Omental fat pad (tissue), 4 donors: ENCODE measurements at places on chromosomes 12 and 14. TPM values are rescaled to one million over a fixed set of nuclear protein-coding genes. Genes with fewer than 3 reads are reported as not detected.
A peak's percentile ranks its signal among the peaks of the same experiment; 100 is the strongest.

Gene POTEM
- not detected for total RNA-seq

Gene RFLNA
- total RNA-seq: 9.5 TPM

DNA sequence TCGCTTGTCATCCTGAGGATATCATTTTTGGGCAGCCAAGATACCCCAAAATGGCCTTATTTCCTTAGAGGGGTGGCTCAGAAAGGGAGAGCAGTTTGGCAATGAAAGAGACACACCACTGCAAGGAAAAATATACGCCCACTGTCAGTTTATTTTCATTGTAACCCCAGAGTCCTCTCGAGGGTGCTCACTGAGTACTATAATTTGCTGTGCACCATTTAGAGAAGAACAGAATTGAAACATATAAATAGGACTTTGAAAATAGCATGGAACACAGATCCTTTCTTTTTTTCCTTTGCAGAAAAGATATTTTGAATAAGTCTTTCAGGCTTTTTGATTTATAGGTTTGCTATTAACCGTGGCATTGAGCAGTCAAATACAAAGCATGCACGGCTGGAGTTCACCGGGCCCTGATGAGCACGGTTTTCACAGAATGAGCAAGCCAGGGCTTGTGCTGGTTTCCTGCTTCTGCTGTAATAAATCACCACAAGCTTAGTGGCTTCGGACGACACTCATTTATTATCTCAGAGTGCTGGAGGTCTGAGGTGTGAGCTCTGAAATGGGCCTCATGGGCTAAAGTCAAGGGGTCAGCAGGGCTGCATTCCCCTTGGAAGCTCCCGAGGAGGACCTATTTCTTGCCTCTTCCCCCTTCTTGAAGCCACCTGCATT is 152.3 kb downstream of the ZNF664 start:
- no peak for DNase-seq

DNA sequence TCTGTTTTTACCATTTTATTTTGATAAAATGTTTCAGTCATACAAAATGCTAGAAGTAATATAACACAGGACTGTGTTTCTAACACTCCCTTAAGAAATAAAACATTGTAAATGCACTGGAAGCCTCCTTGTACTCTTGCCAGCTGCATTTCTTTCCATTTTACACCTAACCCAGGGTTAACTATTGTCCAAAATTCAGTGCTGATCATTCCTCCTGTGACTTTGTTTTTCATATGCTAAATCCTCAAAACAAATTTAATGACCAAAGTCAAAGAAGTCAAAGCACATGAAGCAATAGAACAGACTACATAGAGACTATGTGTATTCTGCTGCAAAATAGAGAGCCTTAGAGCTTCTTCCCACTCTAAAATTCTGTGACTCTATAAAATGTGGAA is 420.3 kb upstream of the PRICKLE1 start:
- no peak for DNase-seq

Gene RHOJ
- 6.0 TPM for total RNA-seq

- DNase-seq: no peak
These were observed 197.3 kb downstream of the PPM1H start for GRCh38 chr12:62737615-62738014.

Gene GPR84
- total RNA-seq: 1.0 TPM

Gene TSPAN11
- total RNA-seq: 0.94 TPM

DNA sequence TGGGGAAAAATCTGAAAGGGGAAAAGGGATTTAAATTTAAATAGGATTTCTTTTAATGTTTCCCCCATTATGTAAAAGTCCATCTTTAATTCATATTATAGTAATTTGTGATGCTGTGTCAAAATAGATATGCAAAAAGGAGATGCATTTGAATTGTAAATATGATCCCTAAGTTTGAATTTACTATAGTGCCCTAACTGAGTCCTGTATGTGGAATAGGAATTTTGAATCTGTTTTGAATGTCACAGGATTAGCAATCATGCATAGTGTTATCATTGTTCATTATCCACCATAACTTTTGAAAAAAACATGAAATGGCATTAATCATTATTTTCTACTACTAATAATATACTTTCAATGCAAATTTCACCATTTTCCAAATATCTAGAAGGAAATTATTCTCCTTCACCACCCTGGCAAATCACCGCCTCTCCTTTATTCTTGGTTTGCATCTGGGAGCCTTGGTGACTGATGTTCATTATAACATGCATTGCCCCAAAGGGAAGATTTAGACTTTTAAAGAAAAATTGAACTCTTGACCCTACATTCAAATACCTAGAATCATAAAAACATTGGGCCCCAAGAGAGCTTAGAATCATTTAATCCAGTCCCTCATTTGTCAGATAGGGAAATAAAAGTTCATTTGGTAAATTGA is 341.5 kb upstream of the TMPO start:
- no peak for DNase-seq

Gene PMCH
- total RNA-seq: not detected

Gene FAM222A
- 0.94 TPM for total RNA-seq

DNA sequence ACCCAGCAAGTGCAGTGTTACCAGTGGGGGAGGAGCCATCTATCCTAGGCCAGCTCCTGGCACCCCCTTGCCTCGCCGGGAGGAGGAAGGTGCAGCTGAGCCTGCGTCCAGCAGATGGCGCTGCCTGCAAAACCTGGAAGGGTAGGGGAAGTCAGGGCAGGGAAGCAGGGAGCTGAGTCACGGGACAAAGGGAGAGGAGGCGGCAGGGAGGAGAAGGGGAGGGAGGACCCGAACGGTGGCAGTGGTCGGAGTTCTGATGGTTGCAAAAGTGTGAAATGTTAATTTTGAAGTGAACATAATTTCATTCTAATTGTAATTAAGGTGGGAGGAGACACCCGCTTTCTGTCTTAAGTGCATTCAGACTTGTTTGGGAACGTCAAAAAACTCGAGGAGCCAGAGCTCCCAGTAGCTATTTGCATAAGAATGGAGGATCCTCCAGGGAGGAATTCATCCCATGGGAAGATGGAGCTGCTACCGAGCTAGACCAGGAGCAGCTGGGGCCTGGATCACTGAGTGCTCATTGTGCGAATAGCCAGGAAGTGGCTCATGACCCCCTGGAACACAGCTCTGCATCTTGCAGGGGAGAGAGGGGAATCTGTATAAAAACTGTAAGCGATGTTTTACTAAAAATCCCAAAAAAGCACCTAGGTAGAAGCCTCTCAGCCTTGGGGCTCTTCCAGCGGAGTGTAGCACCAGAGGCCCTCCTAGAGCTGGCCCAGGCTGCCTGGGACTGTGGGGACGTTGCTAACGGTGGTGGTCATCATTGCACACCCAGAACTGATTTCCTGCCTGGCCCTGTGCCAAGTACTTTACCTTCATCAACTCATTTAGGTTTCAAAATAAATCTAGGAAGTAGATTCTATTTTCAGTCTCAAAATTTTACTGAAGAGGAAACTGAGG is 59.5 kb downstream of the EMP1 start:
- DNase-seq: peak; percentile 94

Gene STAC3
- total RNA-seq: 2.7 TPM

GRCh38 chr12:95820096-95820703 is 29.6 kb upstream of the NTN4 start:
- DNase-seq: peak; percentile 27

Gene ACRBP
- total RNA-seq: 3.5 TPM

Gene GARIN6
- not detected for total RNA-seq

DNA sequence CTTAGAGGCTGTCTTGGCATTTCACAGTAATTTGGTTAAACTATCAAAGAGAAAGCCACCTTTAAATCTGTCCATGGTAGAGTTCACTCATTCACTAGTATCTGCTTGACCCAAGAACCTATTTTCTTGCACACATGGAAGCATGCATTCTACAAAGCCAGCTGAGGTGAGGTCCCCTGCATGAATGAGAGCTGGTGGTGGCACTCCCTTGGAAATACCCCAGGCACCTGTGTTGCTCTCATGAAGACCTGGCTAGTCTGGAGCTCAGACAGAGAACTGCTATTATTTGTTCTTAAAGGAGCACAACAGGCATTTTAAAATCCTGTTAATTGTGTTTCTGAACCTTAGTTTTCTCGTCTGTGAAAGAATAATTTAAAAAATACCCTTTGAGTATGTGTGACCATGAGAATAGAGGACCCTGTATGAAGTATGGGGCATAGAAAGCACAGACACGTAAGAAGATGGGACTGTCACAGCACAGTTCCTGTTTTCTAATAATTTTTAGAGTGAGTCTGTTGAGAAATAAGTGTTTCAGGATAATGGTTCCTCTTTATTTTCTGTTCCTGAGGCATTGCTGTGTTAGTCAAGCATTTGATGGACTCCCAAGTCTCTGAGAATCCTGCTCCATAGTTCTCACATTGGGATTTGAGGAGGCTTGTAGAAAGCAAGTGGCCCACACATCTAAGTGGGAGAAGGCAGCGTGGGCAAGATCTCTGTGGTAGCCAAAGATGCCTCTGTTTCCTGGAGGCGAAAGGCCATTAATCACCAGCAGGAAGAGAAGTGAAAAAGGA is 10.9 kb downstream of the RGS6 start:
- no peak for DNase-seq

Gene RNF212B
- not detected for total RNA-seq

Gene ASPG
- not detected for total RNA-seq

- no peak for DNase-seq
These were observed 24.9 kb upstream of the PRKAB1 start for GRCh38 chr12:119642986-119643385.

- DNase-seq: no peak
These were observed 21.2 kb downstream of the MTHFD1 start for GRCh38 chr14:64409126-64409920.

DNA sequence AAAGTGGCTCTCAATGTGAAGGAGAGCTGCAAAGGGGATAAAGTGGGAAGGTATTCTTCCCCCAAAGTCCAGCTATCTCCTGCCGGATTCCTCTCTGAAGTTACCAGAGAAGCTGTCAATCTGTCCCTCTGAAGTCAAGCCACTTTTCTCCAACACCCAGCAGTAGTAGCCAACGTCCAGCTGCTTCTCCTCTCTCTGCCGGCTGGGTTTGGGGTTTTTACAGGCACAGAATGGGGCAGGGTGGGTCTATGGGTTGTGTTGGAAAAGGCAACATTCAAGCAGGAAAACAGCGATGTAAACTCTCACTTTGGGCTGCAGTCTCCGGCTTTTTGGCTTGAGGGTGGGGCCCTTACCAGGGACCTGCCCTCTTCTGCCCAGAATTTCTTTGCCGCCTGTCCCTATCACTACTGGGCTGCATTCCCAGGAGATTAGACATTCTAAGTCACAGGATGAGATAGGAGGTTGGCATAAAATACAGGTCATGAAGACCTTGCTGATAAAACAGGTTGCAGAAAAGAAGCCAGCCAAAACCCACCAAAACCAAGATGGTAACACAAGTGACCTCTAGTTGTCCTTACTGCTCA is 16.3 kb downstream of the CAPZA3 start:
- DNase-seq: no peak

GRCh38 chr12:40238266-40238902 is 13.6 kb downstream of the LRRK2 start:
- DNase-seq: no peak
